ENCODE measurements at places on chromosomes 12 and 14. TPM values are rescaled to one million over a fixed set of nuclear protein-coding genes. Genes with fewer than 3 reads are reported as not detected.

The HCAR3 gene
- total RNA-seq, result not detected

The TBX5 gene
- total RNA-seq, result 0.90 TPM

The MYH6 gene
- not detected for total RNA-seq

The CCNT1 gene
- total RNA-seq, result 14.1 TPM

The NRXN3 gene
- 5.6 TPM for total RNA-seq

The CCDC196 gene
- not detected for total RNA-seq

The CD9 gene
- 99.1 TPM for total RNA-seq

The MAP1LC3B2 gene
- not detected for total RNA-seq

The CLEC9A gene
- total RNA-seq, result not detected

The MARCHF9 gene
- total RNA-seq, result 2.9 TPM

The PSMC1 gene
- total RNA-seq, result 123 TPM

The TAS2R19 gene
- total RNA-seq, result 0.49 TPM

The FAM90A1 gene
- total RNA-seq, result not detected

The ADCY6 gene
- total RNA-seq, result 17.5 TPM

The OGFOD2 gene
- total RNA-seq, result 12.6 TPM

The ACVR1B gene
- 20.7 TPM for total RNA-seq

The LAG3 gene
- 0.16 TPM for total RNA-seq

Measured in cardiac atrium fibroblast (primary cell).